ENCODE measurements at places on chromosomes 5 and 9. TPM values are rescaled to one million over a fixed set of nuclear protein-coding genes. Genes with fewer than 3 reads are reported as not detected.

DNA sequence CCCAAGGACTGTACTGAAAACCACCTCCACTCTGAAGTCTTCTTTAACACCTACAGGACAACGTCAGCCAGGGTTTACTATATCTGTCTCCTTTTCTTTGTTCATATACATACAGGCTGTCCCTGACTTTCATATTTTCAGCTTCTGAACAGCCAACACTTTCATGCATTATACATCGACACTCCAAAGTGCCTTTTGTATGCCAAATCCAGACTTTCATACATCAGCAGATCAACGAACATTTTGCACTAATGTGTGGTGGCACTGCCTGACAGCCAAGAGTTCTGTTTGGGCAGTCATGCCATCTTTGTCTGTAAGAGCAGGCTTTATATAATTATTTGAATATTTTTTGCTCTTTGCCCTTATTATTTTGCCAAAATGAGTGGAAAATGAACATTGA, 487.4 kb downstream of the CETN3 start:
- no peak overlapping the region for H3K27ac ChIP-seq
- no peak for DNase-seq
- H3K4me3 ChIP-seq, result no peak overlapping the region

DNA sequence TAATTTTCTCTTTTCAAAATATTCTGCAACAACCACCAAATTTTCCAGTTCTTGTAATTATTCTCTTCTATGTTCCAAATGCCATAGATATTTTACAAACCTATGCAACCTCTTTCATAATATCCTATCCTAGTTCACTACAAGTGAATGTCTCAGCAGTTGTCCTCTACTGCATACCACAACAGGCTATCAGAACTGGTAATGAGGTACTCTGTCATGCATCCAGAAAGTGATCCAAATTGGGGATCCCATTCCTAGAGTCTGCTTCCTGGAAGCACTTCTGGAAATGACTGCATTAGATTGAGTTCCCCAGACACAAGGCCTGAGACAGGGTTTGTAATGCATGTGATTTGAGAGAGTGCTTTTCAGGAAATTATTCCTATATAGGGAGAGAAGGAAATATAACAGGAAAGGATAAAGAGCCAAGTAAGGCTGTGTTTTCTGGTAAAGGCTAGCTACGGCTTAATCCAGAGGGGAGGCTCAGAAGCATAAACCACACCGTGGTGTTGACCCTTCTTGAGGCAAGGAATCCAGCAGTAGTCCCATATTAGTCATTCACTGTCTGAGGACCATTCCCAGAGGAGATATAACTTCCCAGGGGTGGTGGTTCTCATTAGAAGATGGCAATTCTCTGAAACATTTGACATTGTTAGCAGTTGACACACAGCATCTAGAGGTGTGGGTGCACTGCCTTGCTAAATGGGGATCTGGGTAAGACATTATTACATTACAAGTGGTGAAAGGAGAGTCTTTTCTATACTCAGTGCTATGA, 80.3 kb upstream of the FST start:
- H3K27ac ChIP-seq, result no peak overlapping the region
- H3K36me3 ChIP-seq, result no peaks in the 10 kb centered on the region
- DNase-seq, result no peak
- peaks cover 6% of the 10 kb centered on the region for H3K4me1 ChIP-seq
- H3K4me3 ChIP-seq, result no peak overlapping the region

The LMX1B gene
- not detected for total RNA-seq

DNA sequence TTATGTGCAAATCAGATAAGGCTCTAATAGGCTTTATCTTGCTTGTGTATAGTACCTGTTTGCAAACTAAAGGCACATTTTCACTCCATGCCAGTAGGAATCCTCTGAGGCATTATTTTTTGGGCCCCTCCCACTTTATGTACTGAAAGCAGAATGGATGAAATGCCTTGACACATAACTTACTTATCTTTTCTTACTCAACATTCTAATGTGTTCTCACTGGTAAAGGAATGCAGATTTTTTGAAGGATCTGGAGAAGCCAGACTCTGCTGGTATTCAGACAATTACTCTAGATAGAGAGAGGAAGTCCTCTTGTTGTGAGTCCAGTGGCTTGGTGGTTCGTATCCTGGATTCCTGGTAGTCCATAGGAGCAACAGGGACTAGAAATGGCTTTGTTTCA, 336.7 kb downstream of the CCDC171 start:
- no peaks in the 10 kb centered on the region for H3K4me1 ChIP-seq
- DNase-seq, result no peak
- no peak overlapping the region for H3K27ac ChIP-seq

Data from endothelial cell of umbilical vein (primary cell).